ENCODE measurements at places on chromosomes 3 and 15.

DNA sequence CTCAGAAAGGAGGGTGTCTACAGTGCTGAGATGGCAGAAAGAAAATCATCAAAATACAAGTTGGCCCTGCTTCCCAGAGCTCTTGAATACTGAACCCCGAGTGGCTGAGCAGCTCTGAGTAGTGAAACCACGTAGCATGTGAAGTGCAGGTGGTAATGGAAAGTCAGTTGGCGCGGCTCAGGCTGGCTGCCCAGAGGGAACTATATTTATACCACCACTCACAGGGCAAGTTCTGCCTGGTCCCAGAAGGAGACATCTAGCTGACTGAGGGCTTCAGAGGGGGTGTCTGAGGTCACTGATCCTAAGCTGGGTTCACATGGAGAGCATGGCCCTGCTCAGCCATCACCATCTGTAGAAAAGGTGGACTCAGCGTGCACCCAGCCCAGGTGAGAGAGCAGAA is 129.6 kb upstream of the AGBL1 start:
- no peak for DNase-seq

DNA sequence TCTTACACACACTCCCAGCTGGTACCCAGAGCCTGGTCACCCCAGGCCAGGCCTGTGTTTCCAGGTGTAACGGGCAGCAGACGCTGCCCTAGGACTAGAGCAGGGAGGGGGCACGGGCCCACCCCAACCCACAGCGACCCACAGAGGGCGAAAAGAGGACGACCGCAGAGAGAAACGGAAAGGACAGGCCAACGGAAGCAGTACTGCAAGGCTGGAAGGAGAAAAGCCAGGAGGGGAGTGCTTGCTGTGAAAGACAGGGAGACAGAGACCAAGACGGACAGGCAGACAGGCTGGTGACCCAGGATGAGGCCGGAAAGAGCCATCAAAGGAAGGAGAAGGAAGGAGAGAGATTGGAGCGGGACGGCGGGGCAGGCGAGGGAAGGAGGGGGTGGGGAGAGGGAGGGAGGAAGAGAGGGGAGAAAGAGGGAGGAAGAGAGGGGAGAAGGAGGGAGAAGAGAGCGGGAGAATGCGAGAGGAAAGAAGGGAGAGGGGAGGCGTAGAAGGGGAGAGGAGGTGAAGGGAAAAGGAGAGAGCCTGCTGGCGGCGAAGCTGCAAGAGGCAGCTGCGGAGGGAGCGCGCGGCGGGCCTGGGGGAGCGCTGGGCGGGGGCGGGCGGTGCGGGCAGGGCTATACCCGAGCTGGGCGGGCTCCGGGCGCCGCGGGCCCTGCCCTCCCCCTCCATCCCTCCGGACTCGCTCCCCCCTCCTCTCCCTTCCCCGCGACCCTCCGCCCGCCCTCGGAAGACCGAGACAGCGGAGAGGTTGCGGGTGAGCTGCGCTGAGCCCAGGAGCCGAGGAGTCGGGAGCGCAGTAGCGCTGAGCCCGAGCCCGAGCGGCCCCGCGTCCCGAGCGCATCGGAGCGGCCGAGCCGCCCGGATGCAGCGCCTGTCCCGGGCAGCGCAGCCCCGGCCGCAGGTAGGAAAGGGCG is at the start of gene SLC6A1:
TSS of gene SLC6A1 (plus strand) at position 732 of the 926 bp plus-strand sequence. CDS start 24,464 bp downstream, outside the sequence.
- peak; percentile 15 for DNase-seq

DNA sequence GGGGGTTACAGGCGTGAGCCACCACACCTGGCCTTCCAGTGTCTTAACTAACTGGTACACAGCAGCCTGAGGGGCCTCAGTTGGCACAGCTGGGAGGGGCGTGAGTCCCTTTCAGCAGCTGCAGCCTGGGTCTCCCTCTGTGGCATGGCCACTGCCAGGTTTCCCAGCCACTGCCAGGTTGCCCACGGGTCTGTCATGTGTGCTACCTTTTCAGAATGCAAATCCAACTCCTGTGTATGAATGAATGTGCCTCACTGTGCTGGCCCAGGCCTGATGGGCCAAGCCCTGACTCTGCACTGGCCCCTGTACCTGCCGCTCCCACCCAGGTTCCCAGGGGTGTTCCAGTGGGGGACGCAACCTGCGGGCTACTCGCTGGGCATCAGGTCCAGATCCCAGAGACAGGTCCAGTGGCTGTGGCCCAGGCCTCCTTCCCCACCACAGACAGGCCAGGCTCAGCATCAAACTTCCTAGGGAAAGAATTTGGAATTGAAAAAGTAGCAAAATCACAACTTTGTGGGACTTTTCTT is 26.0 kb downstream of the WHAMM start:
- DNase-seq, result peak; percentile 3

DNA sequence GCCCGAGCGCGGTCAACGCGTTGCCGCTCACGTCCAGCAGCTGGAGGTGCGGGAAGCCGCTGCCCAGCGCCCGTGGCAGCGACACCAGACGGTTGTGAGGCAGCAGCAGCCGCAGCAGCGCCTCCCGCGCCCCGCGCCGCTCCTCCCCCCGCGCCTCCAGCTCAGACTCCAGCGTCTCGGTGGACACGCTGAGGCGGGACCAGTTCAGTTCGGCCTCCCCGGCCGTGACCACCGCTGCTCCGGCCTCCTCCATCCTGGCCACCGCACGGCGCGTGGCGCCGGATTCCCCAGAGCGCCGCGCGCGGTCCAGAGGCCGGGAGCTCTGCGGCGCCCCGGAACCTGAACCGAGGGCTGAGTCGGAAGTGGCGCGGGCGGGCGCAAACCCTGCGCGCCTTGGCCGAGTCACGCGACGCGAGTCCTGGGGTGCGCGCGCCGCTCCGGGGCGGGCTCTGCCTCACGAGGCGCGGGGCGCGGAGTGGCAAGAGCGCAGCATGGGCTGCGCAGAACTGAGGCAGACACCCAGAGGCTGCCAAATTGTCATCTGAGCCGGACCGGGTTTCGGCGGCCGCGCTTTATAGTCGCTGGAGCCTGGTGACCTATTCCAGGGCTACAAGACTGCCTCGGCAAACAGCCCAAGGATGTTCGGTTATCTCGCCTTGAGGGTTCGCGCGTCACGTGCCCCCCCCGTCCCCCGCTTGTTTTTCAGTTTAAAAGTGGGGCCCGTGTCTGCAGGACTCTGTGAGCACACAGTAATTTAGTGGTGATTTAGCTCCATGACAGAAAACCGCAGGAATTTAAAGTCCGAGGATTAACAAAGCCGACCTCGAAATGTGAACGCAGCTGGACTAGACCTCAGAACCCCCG is at the start of gene LRRC58:
TSS of gene LRRC58 (minus strand) at position 364 of the 864 bp plus-strand sequence. CDS start at position 253, 111 bp downstream.
- peak; percentile 79 for DNase-seq

GRCh38 chr3:146817704-146818103 is 212.6 kb upstream of the PLSCR5 start:
- DNase-seq, result no peak

All from tibial nerve (tissue), 4 donors.